LHCN-M2 (cell line): ENCODE measurements at places on chromosomes 4 and X. TPM values are rescaled to one million over a fixed set of nuclear protein-coding genes. Genes with fewer than 3 reads are reported as not detected.
A peak's percentile ranks its signal among the peaks of the same experiment; 100 is the strongest.

DNA sequence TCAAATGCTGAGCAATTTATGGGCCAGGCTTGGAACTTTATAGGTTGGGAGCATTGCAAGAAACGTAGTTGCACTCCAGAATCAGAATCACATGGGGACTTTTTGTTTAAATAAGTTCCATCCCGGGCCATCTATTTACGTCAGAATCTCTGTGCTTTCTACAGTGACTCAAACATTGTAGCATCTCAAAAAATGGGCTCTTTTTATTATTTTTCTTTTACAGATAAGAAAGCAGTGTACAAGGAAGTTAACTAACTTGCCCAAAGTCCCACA is 10.2 kb downstream of the CC2D2A start:
- DNase-seq, result no peak

GRCh38 chrX:51747671-51748070 is 4.4 kb downstream of the GSPT2 start:
- no peak for DNase-seq

- no peak for DNase-seq
Measured at GRCh38 chr4:151681085-151681484, 79.7 kb downstream of the GATB start.

GRCh38 chr4:173794662-173795061 is 264.6 kb upstream of the HAND2 start:
- peak; percentile 76 for DNase-seq

DNA sequence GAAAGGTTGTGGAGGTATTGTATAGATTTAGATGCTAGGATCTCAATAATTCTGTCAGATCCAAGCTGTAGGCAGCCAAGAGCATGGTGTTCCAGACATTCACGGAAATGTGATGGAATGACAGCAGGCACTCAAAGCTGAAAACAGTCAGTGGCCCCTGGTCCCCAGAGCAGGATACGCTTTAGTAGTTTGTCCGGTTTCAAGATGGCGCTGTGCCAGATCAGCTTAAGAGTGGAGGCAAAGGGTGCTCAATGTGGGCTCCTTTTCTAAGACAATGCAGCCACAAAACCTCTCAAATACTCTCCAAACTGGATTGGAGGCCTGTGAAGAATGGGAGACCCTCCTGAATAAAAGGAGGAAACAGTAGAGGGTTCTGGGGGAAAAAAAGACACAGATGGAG is 291.2 kb upstream of the HS3ST1 start:
- DNase-seq, result no peak

- no peak for DNase-seq
Measured at GRCh38 chr4:151991001-151991883, 230.4 kb upstream of the GATB start.

DNA sequence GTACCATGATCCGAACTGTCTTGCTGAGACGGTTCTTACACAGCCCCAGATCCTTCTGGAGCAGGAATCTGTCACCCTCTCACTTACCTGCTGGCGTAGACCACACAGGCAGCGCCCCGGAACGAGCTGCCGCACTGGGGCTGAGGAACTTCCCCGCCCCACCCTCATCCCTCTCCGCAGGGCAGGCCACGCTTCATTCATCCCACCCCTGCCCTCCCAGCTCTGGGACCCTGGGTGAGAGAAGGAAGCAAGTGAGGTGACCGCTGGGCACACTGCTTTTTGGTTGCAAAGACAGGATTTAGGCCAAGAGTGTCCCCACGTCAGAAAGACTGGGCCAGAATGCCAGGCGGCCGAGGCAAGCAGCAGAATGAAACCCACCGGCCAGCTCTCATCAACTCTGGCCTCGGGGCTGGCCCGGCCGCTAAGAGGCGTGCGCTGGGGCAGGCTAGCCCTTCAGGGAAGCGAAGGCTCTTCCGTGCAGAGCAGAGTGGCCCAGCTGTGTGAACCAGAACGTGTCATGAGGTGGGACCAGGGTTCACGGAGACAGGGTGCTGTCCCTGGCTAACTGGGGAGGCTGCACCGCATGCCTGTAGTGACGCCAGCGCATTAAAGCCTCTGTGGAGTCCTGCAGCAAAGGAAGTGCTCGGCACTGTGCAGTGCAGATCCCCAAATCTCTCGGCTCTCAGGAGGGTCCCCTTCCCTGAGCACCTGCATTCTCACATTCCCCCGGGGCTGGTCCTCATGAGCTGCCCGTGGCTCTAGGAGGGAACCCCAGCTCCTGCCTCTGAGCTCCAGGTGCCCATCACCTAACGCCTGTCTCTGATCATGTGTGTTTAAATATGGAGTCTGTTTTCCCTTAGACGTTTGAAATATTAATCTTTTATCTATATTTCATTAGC is 6.4 kb downstream of the LRPAP1 start:
- no peak for DNase-seq

DNA sequence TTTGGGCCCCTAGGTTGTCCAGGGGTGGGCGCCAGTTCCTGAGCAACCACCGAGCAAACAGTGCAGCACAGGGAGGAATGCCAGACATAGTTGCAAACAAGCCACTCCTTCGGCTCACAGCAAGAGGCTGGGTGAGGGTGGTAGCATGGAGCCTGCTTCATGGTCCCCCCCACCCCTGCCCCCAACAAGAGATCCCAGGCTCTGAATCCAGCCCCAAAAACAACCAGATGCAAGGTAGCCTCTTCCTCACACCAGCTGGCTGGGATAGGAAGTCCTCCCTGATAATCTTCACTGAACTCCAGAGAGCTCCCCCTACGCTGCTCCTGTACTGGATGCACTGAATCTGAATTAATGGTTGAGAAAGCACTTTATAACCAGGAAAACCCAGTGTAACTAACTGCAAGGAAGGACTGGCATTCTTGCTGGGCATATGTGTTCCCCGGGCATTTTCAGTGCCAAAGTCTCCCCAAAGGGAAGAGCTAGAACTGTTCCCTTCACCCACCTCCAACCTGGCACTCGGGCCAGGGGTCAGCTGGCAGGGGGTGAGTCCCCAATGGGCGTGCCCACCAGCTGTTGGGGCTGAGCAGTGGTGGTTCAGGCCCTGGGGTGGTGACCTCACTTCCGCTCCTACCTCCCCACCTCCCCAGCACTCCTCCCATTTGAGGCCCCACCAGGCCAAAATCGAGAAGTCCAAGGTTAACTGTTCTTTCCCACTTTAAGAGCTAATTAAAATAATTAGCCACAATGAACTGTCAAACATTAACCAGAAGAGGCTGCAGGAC is 1.5 kb downstream of the ELF4 start:
- peak; percentile 48 for DNase-seq

GRCh38 chrX:68705986-68706385 is 58.5 kb downstream of the STARD8 start:
- DNase-seq, result no peak

DNA sequence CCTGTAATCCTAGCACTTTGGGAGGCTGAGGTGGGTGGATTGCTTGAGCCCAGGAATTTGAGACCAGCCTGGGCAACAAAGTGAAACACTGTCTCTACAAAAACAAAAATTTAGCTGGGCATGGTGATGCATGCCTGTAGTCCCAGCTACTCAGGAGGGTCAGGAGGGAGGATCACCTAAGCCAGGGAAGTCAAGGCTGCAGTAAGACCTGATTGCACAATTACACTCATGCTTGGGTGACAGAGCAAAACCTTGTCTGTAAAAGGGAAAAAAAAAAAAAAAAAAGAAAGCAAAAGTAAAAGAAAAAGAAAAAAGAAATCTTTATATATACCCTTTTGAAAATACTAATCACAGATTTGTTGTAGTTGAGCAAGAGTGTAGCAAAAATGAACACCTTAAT is 801.0 kb upstream of the IGFBP7 start:
- DNase-seq, result no peak

- peak; percentile 27 for DNase-seq
Measured at GRCh38 chr4:145218251-145218650, 37.9 kb upstream of the OTUD4 start.

DNA sequence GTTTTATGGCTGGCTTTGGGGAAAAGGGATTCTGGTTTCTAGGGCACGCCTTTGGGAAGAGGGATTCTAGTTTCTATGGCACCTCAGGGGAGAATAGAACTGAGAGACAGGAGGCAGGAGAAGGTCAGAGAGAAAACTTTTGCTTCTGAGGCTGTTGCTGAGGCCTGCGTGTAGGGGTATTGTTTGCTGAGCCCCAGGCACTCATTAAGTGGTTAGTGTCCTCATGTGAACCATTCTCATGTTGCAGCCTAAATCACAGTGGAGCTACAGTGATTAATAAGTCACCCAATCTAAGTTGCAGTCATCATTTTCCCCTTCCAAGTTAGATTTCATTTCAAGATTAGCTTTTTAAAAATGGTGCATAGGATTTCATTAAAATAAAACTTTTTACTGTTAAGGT is 29.0 kb downstream of the VCX3A start:
- no peak for DNase-seq

DNA sequence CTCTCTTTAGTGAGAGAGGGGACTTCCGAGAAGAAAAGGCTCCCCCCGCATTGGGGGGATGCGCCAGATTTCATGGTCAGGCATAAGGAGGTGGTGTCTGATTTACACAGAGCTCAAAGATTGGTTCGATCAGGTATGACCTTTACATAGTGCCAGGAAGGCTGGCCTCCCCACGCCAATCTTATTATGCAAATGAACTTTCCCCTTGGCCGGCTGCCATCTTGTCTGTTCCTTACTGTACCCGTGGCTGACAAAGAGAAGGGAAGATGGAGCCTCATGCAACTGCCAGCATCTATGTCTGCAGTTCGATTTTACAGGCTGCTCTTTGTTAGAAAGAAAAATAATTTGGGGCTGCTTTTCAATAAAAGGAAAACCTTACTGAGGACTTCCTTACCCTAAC is 197.2 kb downstream of the GPM6A start:
- no peak for DNase-seq

DNA sequence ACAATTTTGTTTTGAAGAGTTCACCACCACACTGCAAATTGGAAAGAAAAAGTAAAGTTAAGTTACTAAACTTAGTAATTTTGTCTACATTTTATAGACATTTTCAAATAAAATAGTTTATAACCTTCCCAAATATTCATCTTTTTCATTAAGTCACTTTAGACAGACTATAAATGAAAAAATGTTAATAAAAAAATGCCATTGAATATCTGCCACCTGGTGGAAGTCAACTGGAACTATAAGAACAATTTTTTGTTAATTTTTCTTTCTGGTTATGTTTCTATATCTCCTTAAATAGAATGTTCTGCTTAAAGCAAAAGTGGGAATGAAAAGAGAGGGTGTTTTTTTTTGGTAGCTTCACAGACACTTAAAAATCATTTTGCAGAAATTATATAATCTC is 534.4 kb upstream of the PCDH10 start:
- no peak for DNase-seq

GRCh38 chr4:80492761-80493160 is 157.2 kb downstream of the CFAP299 start:
- no peak for DNase-seq

DNA sequence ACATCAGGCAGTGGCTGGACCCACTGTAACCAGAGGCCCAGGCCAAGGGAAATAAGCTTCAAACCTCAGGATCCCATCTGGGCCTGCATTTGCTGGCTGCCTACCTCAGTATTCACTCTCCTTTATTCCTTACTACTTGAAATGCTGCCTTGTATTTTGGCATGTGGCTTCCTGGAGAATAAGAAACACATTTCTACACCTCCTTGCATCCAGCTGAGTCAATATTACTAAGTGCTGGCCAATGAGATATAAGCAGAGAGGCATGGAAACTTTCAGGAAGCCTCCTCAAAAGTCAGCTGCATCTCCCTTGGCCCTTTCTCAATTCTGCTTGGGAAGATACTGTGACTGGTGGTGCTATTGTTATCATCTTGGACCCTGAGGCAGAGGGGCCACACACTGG is 59.8 kb upstream of the RELL1 start:
- DNase-seq, result no peak

DNA sequence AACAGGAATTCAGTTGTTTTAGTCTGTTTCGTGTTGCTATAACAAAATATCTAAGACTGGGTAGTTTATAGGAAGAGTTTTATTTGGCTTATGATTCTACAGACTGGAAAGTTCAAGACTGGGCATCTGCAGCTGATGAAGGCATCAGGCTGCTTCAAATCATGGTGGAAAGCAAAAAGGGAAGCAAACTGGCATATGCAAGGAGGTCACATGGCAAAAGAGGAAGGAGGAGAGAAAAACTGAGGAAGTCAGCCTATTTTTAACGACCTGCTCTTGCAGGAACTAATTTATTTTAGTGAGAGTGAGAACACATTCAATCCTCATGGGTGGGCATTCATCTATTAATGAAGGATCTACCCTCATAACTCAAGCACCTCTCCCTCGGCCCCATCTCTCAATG is 363.1 kb upstream of the HS3ST1 start:
- DNase-seq, result no peak

GRCh38 chrX:57871463-57871862 is 38.8 kb downstream of the ZXDA start:
- DNase-seq, result no peak

GRCh38 chr4:138677748-138678147 is 337.8 kb upstream of the NOCT start:
- no peak for DNase-seq

DNA sequence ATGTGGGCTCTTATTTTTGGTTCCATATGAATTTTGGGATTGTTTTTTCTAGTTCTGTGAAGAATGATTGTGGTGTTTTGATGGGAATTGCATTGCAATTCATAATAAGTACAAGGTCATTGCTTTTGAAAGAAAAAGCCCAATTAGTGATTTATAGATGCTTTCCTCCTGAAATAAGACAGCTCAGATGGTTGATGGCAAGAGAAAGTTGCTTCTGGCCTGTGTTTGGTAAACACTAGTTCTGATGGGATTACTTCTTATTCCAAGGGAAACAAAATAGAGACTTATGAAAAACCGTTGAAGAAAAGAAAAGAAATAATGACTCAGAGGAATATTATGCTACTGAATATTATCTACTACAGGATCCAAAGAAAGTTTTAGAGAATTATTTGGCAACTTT is 144.9 kb downstream of the SPANXA1 start:
- DNase-seq, result peak; percentile 33

DNA sequence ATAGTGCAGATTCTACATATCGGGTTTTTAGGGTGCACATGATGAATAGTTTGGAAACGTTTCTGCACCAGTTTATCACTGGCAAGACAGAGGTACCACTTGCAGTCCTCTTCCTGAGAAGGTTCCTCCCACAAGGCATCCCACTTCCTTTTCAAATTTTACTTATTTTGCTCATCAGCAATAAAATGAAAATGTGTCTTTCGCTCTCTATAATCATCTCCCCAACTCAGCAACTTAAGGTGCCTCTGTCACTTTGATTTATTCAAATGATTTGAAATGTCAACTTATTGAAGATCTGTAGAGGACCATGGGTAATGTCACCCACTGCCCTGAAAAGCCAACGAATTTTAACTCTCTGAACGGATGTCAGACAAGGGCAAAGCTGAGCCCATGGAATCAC is 53.2 kb downstream of the VGLL1 start:
- DNase-seq, result no peak

- no peak for DNase-seq
Measured at GRCh38 chr4:152157629-152158028, 378.3 kb downstream of the FBXW7 start.

The P2RY8 gene
- under 0.01 TPM in 1 of 2 replicates, not detected in the other for total RNA-seq

The LRBA gene
- 20.8 and 39.4 TPM in 2 replicates for total RNA-seq

The GC gene
- not detected in 2 replicates for total RNA-seq

The DSPP gene
- not detected in 2 replicates for total RNA-seq

The UGT2B11 gene
- total RNA-seq, result not detected in 2 replicates

The TEX13C gene
- not detected in 2 replicates for total RNA-seq

The TMEM47 gene
- 44.5 and 54.7 TPM in 2 replicates for total RNA-seq

The ETFDH gene
- 11.0 and 16.2 TPM in 2 replicates for total RNA-seq

The AFF2 gene
- 4.4 and 5.9 TPM in 2 replicates for total RNA-seq

The AWAT1 gene
- total RNA-seq, result not detected in 2 replicates

The CCNB3 gene
- 0.32 and 0.40 TPM in 2 replicates for total RNA-seq

The AFP gene
- total RNA-seq, result 0.58 TPM in 1 of 2 replicates, not detected in the other

The CTAG1A gene
- not detected in 2 replicates for total RNA-seq

The BMPR1B gene
- 11.5 and 14.5 TPM in 2 replicates for total RNA-seq

The NOX1 gene
- not detected in 2 replicates for total RNA-seq

The CWH43 gene
- total RNA-seq, result not detected in 2 replicates

The KLHL13 gene
- 0.13 TPM in 1 of 2 replicates, not detected in the other for total RNA-seq

The GAGE10 gene
- total RNA-seq, result not detected in 2 replicates

The SMAD1 gene
- 55.5 and 59.9 TPM in 2 replicates for total RNA-seq
